ENCODE measurements at places on chromosomes 1 and 21. TPM values are rescaled to one million over a fixed set of nuclear protein-coding genes. Genes with fewer than 3 reads are reported as not detected.

The FHAD1 gene
- total RNA-seq, result 0.82 TPM

The GABPB2 gene
- 19.8 TPM for total RNA-seq

The MIXL1 gene
- not detected for total RNA-seq

The LCE2D gene
- total RNA-seq, result not detected

The SYNC gene
- total RNA-seq, result 95.5 TPM

The FAM72A gene
- total RNA-seq, result 0.82 TPM

The NR5A2 gene
- total RNA-seq, result 92.6 TPM

The OR10J1 gene
- total RNA-seq, result not detected

The TRIM17 gene
- total RNA-seq, result not detected
